Glomerular endothelial cell (primary cell): ENCODE measurements at places on chromosomes 6 and 20.

DNA sequence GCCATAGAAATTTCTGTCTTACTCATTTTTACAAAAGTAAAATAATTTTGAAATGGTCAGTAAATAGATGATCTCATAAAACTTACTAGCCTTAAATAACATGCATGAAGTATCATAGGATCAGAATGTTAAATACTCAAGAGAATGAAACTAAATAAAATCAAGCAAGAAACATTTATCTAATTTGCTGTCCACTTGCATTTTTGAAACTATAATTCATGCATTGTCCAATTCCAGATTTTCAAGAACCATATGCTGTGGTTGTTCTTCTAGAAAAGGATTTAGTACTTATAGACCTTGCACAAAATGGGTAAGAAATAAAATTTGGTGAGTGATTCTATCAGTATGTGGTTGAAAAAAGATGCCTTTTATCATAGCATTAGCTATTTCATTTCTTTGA, 107.0 kb downstream of the STXBP5 start:
- no peak for DNase-seq

GRCh38 chr6:118890997-118891790, 2.8 kb upstream of the ASF1A start:
- no peak for DNase-seq

DNA sequence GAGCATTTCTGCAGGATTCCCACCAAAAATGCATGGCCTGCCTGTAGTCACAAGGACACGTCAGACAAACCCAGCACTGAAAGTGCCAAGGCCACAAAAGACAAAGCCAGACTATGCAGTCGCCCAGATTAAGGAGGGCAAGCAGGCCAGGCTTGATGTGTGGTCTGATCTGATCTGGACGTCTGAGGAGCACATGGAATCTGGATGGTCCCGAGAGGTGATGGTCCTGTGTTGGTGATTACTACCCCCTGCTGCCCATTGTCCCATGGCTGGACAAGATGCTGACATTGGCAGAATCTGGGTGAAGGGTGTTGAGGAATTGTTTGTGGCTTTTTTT, 17.1 kb downstream of the NPEPL1 start:
- no peak for DNase-seq

DNA sequence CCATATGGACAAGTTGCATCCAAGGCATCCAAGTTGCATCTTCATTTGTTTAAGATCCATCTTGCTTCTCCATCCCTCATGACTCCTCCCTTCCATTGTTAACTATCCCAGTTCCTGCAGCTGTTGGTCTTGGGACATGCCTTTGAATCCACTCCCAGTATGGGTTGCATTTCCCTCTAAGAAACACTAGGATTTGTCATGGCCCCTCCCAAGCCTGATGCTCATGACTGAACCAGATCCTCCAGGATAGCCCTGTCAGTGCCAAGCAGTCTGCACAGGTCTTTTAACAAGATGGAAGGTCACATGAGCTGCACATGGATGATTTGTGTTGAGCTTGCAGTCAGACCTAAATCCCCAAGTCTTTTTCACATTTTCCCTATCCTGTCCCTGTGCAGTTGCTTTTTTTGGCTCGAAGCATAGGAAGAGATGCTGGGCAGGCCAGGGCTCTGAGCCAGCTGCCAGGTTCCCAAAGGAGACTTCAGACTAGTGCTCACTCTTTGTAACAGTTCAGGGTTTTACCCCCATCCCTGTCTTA, 4.2 kb downstream of the PPP2R5D start:
- no peak for DNase-seq

GRCh38 chr20:50247196-50248094, 56.8 kb downstream of the CEBPB start:
- no peak for DNase-seq

- no peak for DNase-seq
These were observed 23.6 kb upstream of the SCAF8 start for GRCh38 chr6:154709621-154710020.

DNA sequence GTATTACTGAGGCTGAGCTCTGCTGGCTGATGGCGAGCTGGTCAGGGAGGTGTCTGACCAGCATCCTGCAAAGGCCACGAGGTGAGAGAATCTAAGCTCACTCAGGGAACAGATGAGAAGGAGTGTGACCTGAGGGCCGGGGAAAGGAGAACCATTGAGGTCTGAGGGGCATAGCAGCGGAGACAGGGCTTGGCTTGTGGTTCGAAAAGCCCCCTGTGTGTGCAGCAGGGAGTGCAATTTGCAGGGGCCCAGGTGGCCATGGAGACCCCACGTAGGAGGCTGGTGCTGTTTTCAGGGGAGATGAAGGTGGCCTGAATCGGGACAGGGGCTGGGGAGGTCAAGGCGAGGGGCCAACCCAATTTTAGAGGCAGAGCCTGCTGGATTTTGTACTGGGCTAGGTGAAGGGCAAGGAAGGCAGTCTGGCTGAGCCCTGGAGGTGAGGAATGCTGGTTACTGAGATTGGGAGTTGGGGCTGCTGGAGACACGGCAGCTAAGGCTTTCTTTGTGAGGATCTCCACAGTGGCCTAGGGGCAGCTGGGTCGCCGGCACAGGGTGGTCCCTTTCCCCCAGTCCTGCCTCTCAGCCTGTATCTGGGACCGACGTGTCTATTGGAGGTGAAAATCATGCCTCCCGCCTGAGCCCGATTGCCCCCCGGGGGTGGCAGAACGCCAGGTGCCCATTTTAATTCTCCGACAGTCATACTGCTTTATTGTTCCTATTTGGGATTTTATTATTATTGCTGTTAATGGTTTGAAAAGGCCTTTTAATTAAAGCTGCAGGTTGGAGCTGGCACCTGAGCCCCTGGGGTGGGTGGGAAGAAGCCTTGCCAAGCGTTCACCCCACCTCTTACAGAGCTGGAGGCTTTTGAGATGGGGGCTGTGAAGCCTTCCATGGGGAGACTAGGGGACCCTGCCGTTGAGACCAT, 28.4 kb downstream of the DLGAP4 start:
- no peak for DNase-seq

GRCh38 chr6:63516186-63516944, 55.9 kb upstream of the LOC128125822 start:
- no peak for DNase-seq

- peak; percentile 34 for DNase-seq
These were observed 1.7 kb downstream of the MUCL3 start for GRCh38 chr6:30942338-30943060.

GRCh38 chr6:124670801-124671200, 291.4 kb upstream of the RNF217 start:
- DNase-seq, result no peak

DNA sequence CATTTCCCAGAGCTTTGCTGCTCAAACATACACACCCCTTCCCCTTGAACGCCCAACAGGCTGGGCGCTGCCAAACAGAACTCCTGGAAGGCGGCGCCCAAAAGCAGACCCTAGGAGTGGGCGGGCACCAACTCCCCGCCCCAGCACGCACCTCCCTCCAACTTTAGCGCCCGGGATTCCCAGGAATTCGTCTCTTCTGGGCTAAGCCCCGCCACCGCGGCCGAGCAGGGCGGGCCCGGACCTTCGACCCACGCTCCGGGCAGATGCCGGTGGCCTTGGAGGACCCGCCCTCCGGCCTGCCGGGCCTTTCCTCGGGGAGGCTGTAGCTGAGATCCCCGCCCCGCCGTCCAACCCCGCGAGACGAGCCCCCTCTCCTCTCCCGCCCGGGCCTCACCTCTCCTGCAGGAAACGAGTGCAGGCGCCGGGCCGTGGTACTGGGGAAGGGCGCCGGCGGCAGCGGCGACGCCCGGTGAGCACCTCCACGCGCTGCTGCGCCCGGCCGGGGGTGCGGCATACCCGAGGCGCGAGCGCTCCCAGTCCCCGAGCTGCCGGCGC, 659 bp downstream of the MCUR1 start:
- no peak for DNase-seq

GRCh38 chr6:43376551-43376981, 7.1 kb upstream of the ZNF318 start:
- no peak for DNase-seq

GRCh38 chr20:44455126-44455525, 20.5 kb upstream of the TTPAL start:
- DNase-seq, result no peak

- DNase-seq, result no peak
These were observed 33.1 kb downstream of the ZNF451 start for GRCh38 chr6:57123111-57123510.

DNA sequence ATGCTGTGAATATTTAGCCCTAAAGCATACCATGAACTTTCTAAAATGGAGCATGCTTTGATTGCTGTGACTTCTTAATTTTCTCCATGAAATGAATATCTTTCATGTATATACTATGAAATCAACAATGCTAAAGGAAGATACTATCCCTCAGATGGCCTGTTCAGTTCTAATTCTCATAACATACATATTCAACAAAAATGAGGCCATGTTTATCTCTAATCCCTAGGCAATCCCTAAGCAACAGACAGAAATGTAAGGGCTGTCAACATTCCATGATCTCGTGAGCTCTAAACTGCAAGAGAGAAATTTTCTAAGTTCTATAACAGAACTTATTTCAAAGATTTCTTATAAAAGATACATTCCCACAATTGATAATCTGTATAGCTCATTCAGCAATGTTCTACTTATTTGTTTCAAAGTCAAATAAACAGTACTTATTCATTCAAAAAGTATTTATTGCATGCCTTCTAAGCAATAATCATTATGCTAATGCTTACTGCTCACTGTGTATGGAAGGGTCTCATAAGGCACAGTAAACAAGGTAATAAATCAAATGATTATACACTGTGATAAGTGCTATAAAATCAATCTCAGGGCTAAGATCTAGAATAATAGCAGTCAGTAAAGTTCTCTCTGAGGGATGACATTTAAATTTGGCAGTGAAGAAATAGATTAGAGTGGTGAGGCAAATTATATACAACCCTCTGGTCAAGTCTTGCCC, 492.9 kb downstream of the PHF3 start:
- no peak for DNase-seq

DNA sequence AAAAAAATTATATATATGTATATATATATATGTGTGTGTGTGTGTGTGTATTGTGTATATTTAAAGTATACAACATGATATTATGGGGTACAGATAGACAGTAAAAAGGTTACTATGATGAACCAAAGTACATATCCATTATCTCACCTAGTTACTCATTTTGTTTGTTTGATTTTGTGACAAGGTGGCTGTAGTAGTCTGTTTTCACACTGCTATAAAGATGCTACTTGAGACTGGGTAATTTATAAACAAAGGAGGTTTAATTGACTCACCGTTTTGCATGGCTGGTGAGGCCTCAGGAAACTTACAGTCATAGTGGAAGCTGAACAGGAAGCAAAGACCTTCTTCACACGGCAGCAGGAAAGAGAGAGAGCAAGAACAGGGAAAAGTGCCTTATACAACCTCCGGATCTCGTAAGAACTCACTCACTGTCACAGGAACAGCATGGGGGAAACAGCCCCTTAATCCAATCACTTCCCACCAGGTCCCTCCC, 30.2 kb upstream of the DACT2 start:
- DNase-seq, result no peak

GRCh38 chr6:30399390-30400058, 54.6 kb downstream of the RPP21 start:
- DNase-seq, result no peak

DNA sequence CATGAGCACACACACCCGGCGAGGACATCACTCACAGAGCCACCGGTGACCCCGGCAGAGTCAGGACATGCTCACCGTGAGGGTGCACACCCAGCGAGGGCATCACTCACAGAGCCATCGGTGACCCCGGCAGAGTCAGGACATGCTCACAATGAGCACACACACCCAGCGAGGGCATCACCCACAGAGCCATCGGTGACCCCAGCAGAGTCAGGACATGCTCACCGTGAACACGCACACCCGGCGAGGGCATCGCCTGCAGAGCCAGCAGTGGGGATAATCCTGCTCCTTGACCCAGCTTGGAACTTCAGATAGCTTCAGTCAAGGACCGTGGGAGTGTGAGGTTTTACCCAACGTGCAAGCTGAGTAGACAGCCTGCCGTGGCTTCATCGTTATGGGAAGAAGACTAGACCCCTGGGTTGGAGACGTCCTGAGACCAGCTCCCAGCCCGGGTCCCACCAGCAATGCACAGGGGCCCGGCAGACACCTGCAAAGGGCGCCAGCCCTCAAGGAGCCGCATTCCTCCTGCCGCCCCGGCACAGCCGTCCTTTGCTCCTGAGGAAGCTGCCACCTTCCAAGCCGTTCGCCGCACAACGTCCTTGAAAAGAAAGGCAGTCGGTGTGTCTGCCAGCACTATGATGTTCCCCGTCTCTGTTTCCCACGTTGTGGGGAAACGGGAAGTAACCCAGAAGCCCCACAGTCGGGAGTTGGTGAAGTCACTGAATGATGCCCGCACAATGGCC, 192.3 kb downstream of the DLL1 start:
- DNase-seq, result no peak

- no peak for DNase-seq
These were observed 19.3 kb downstream of the ABCF1 start for GRCh38 chr6:30590509-30590908.
